Upper lobe of left lung (tissue), 6 donors: ENCODE measurements at places on chromosomes 5 and 9.

- no peak for DNase-seq
Measured at GRCh38 chr5:118303296-118303695, 685.1 kb downstream of the DTWD2 start.

- DNase-seq: no peak
Measured at GRCh38 chr9:73114958-73115357, 36.7 kb upstream of the ANXA1 start.

- DNase-seq: no peak
Measured at GRCh38 chr5:122896598-122897282, 51.3 kb downstream of the SNX24 start.

DNA sequence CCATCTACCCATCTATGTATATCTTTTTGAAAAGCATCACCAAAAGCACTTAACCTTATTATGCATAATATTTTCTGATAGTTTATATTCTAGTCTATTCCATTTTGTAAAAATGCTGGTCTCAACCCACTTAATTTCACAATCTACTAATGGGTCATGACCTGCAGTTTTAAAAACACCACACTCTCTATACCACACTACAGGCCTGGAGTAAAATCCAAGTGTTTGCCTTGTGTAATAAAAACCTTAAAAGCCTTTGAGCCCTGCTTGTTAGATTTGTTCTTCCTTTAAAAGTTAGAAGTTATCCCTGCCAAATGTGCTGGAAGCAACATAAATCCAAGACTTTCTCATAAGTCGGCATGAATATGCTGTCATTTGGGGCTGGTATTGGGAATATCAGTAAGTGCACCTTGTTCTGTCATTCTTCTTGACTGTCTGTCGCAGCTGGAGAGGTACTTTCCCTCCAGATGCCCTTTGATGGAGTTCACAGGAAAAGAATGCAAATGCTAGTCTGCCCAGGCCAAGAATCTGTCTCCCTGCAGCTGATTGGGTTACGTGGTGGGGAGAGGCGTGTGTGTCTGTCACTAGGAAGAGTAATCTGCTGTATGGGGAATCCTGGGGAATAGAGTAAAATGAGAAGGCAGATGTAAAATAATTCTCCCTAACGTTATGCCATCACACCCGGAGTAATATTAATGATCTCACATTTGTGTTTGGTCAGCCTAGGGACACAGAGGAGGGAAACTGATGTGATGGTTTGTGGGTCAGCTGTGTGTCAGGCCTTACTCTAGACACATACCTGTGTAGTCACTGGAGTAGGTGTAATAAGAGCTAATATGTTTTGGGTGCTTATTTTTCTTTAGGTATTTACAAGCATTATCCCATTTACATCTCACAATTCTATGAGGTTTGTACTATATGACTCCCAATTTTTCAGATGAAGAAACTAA lies 79.4 kb downstream of the ZNF366 start:
- no peak for DNase-seq

- no peak for DNase-seq
Measured at GRCh38 chr9:6488395-6488794, 75.4 kb downstream of the UHRF2 start.

- DNase-seq: no peak
Measured at GRCh38 chr5:54905942-54906537, 79.4 kb downstream of the ESM1 start.

DNA sequence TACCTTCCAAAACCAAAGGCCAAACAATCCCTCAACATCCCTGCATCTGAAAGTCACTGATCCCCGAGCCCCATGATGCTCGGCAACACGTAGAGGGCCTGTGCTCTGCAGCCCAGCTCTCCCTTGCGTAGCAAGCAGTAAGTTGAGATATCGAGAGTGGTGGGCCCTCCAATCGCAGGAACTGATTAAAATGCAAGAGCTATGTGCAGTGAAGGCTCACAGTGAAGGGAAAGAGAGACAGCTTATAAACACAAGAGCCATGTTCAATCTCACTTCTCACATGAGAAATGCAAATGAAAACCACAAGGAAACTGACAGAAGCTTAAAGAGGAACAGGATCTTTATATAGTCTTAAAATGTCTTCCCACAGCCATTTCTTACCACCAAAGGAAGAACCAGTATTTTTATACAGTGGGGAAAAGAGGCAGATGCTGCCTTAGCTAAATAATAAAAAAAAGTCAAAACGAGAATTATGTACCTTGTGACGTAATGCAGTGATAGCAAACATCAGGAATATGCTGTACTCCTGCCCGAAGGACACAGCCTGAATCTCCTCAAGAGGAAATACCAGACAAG lies 24.6 kb downstream of the TTF1 start:
- DNase-seq: no peak

DNA sequence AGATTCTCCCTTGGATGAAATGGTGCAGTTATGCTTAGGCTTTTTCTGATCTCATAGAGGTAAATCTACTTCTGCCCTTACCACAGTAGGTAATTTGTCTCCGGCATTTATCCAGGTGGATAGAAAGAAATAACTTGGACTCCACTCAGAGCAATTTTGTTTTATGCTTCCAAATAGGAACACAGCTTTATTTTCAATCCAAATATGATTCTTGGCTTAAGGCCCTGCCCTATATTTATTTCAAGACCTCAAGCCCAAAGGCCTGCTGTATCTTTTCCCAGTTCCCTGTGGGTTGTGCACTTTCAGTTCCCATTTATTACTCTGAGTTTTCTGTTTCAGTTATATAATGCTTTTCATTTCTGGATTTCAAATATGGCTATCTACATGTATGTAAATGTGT lies 274.2 kb upstream of the SMC2 start:
- no peak for DNase-seq

- no peak for DNase-seq
Measured at GRCh38 chr5:115738830-115739229, 77.6 kb downstream of the CDO1 start.

- no peak for DNase-seq
Measured at GRCh38 chr5:144024545-144024944, 145.9 kb downstream of the YIPF5 start.

GRCh38 chr5:167381457-167381856 lies 910.0 kb upstream of the WWC1 start:
- no peak for DNase-seq

DNA sequence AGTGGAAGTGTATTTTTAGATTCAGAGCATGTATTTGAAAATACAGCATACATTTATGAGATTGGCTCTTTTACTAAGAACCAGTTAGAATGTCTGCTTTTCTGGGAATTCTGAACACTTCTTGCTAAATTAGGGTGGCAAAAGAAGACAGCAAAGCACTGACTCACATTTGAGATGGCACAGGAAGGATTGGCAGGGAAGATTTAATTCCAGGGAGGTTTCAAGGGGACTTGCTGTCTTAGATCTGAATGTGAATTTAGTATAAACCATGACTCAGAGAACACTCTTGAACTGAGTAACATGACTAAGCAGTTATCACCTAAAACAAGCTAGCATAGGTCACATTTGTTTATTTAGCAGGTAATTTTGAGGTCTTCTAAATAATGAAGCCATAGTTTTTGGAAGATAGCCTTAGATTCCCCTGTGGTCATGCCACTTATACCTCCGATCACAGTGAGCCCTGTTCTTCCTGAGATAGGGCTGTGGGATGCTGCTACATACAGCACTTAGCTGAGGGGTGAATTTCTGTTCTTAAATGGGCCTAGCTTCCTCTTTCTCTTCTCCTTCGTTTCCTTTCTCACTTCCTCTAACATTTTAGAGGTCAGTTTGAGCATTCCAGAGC lies 173.8 kb downstream of the PCSK1 start:
- no peak for DNase-seq

GRCh38 chr5:19565466-19565865 lies 422.5 kb downstream of the CDH18 start:
- no peak for DNase-seq
